ENCODE measurements at places on chromosomes 3 and 15. TPM values are rescaled to one million over a fixed set of nuclear protein-coding genes. Genes with fewer than 3 reads are reported as not detected.

- no peak for DNase-seq
Measured at GRCh38 chr3:177676148-177676547, 478.9 kb upstream of the TBL1XR1 start.

Gene SERP1
- total RNA-seq = 95.0 TPM

Gene CCR4
- 0.06 TPM for total RNA-seq

DNA sequence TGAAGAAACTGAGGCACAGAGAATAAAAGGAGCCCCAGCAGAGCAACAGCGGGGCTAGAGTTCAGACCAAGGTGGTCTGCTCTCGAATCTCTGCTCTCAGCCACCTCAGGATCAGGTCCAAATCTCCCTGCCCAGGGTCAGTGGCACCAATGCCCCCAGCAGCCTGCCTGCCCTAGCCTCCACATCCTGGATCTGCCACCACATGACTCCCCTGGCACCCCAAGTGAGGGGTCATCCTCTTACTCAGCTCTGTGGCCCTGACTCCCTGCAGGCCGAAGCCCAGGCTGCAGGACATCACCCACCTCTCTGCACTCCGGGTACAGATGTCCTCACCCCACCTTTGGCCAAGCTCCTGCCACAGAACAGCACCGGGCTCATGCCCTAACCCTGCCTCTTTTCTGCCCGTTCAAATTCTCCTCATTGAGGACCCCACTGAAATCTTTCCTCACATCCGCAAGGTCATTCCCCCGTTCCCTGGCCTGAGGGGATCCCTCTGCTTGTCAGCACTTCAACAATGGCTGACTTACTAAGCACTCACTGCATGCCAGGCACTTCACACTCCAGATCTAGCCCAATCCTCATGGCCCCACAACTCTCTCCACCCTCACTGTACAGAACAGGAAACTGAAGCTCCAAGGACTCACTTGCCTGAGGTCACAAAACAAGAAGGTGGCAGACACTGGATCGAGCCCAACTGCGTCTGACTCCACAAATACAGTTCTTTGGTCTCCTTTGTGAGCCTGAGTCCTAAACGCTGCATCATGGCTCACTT lies 4.3 kb downstream of the PPIB start:
- DNase-seq = no peak

DNA sequence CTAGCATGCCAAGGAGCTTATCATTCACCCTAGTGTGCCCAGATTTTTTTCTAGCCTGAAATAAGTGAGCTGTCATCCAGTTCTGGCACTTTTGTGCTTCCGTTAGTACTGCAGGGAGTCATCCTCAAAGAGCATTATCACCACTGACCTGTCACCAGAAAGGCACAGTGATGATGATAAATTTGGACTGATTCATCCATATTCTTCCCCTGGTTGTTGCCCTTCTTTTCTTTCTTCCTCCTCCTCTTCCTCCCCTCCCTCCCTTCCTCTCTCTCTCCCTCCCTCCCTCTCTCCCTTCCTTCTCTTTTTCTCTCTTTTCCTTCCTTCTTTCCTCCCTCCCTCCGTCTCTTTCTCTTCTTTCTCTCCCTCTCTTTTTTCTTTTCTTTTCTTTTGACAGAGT lies 21.3 kb downstream of the SLC35G2 start:
- DNase-seq = no peak

Gene FOXB1
- not detected for total RNA-seq

DNA sequence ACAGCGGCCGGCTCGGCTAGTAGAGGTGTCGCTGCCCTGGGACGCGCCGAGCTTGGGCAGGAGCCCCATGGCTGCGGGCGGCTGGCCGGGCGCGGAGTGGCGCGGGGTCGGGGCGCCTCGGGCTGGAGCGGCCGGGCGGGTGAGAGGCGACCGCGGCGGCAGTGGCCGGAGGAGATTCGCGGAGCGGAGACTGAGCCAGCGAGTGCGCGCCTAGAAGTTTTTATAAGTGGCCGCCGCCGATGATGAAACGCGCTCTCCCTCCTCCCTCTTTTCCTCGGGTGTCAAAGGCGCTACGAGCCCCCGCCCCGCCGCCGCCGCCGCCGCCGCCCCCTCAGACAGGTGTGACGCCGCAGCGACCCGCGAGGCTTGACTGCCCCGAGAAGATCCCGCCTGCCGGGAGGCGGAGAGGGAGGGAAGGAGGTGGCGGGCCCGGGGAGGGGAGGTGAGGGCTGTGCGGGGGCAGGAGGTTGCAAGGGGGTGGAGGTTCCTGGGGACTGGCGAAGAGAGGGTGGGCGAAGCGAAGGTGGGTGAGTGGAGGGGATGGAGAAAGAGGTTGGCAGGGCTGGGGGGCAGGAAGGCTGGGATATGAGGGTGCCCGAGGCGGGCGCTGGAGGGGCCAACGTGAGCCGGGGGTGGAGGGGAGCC lies at the start of gene SLCO2A1:
SLCO2A1 (minus strand) TSS at position 192 of the 645 bp plus-strand sequence; CDS start at position 69, 123 bp downstream.
- no peak for DNase-seq

GRCh38 chr3:69737392-69737791 lies 1.9 kb upstream of the MITF start:
- DNase-seq = no peak

DNA sequence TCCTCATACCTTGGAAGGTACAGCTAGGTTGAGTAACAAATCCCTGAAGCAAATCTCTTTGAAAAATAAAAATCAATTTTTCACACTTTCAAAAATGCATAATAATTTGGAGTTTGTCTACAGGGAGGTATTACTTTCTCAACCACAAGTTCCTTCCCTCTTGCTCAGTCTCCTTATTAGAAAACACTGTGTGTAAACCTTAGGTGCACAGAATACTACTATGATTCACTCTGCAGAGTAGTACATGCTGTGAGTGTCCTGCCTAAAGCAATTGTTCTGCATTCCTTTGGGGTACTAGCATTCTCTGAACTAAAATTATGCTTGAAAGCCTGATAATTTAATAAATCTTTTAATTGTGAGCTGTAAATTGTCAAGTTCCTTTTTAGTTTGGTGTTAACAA lies 115.9 kb upstream of the EPHA3 start:
- no peak for DNase-seq

DNA sequence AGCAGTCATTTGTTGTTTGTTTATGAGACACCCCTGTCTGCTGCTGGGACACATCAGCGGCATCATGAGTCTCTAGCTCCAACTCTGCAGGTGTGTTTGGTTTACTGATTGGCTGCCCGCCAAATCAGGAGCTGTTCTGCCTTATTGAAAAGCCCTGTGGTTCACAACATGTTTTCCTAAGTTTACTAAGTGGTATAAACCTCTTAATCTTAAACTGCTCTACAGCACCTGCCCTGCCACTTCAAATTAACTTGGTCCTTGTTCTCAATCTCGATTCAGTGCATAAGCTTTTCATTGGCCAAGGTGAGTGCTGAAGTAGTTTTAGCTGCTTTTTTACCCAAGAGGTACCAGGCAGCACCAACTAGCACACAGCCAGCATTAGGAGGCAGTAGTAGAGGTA lies 77.8 kb upstream of the WDR72 start:
- peak; percentile 63 for DNase-seq

Gene TEX9
- total RNA-seq = 6.9 TPM

DNA sequence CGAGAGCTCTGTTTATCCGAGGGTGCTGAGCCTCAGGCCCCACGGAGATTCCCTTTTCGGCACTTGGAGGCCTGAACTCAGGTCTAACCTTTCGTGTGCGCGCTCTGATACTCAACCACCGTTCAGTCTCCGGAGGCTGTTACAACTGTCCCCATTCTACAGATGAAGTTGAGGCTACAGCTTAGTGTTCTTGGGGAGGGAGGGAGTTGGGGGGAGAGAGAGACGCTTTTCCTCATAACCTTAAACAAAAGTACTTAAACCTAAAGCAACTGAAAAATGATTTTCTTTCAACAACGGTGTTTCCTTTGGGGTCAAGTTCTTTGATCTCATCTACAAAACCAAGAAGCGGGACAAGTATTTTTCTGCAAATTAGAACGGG lies 952 bp upstream of the CHST2 start:
- DNase-seq = no peak

DNA sequence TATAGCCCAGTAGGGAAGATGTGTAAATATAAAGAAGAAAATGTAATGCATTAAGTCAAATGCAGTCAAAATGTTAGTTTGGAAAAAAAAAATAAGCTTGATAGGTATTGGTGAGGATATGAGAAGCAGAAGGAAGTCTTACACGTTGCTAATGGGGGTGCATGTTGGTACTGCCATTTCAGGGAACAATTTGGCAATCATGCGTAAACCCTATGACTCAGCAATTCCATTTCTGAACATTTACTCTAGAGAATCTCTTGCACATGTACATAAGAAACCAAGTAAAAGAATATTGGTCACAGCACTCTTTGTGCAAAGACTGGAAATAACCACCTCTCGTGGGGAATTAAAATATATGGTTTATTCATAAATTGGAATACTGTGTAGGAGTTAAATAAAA lies 35.5 kb upstream of the TIMP4 start:
- no peak for DNase-seq

DNA sequence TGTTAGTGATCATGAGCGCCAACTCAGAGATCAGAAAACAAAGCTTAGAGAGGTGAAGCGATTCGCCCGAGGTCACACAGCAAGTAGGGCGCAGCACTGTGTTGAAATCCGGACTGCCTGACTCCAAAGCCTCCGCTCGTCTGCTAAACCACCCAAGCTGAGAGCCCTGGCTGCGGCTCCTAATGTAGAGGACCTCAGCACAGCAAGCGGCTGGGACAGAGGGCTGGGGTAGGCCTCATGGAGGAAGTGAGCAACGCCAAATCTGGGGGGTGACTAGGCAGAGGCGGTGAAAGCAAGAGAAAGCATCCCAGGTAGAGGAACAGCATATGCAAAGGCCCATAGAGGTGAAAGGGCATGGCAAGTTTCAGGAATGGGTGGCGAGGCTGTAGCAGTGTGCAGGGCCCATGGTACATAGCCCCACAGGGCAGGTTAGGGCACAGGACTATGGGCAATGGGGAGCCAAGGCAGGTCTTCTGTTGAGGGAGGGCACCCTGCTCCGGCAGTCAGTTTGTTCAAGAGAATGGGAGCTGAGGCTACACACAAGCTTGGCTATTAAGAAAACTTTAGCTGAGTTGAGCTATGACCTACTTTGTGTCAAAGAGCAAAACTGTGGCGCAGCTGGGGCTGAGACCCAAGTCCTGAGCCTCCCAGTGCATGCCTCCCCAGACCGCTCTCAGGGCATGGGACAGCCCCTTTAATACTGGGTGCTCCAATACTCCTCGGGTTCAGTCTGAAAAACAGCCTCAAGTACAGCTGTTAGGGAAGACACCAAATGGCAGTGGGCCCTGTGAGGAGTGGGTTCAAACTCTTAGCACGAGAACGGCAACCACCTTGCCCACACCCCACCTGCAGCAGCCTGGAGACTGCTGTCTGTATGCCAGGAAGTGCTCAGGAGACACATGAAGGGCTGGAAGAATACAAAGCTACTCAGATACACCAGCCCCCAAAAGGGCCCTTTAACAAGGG lies 988 bp upstream of the CFAP92 start:
- DNase-seq = no peak
